ENCODE measurements at places on chromosomes 7 and 10.

GRCh38 chr7:132527467-132528410 is 48.5 kb downstream of the PLXNA4 start:
- no peak for DNase-seq

DNA sequence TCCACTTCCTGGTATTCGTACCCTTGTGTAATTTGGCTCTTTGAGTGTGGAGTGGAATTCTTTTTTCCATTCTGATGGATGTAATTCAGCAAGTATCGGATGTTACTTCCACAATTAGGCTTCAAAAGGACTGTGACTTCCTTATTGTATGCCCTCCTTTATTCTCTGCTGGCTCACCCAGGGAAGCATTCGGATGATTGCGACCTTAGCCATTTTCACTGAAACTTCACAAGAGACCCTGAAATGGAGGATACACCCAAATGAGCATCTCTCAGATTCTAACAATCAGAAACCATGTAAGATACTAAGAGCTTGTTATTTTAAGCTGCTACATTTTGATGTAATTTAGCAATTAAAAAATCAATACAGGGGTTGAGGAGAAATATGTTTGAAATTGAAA is 493.1 kb downstream of the DNAJB9 start:
- DNase-seq = no peak

DNA sequence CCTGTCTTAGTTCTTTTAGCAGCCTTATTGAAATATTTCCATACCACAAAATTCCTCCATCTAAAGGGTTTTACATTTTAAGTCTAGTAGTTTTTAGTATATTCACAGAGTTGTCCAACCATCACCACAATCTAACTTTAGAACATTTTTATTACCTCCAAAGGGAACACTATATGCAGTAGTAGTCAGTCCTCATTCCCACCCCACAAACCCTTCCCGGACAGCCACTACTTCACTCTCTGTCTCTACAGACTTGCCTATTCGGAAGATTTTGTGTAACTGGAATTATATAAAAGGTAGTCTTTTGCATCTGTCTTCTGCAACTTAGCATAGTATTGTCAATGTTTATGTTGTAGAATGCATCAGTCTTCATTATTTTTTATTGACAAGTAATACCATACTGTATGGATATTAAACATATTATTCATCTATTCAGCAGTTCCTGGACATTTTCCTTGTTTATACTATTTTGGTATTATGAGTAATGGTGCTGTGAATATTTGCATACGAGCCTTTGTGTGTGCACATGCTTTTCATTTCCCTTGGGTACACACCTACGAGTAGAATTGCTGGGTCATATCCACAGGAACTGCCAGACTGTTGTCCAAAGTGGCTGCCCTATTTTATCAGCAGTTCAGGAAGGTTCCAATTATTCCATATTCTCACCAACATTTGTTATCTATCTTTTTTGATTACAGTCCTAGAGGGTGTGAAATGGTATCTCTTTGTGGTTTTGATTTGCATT is 60.9 kb upstream of the LANCL2 start:
- DNase-seq = no peak

- DNase-seq = no peak
Observed at GRCh38 chr10:2244471-2244870, 507.1 kb upstream of the ADARB2 start.

- DNase-seq = no peak
Observed at GRCh38 chr10:37711617-37712488, 145.6 kb downstream of the ZNF248 start.

DNA sequence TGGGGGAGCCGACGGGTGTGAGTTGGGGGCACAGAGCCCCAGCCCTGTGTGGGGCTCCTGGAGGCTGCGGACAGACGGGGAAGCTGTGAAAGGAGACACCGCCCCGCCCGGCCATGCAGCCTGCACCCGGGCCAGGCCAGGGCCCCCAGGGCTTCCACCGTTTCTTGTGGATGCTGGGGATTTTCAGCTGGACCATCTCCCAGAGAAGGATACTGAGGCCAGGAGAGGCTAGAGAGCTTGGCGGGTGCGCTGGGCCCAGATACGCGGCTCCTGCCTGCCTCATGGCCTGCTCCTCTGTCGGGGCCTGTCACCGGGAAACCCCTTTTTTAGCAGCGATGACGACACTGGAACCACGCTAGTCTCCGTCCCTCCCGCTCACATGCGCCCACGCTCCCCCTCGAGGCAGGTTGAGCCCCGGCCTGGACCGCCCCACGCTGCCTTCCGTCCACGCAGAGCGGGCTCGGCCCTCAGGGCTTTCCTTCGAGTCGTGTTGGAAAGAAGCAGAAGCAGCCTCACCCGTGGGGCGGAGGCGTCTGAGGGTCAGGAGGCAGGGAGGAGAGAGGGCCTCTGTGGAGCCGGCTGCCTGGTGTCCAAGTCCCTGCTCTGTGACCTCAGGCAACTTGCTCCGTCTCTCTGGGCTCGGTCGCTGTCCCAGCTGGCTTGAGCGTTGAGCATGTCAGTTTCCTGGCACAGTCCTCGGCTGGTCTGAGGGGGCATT is 11.7 kb downstream of the TMEM184A start:
- DNase-seq = no peak

DNA sequence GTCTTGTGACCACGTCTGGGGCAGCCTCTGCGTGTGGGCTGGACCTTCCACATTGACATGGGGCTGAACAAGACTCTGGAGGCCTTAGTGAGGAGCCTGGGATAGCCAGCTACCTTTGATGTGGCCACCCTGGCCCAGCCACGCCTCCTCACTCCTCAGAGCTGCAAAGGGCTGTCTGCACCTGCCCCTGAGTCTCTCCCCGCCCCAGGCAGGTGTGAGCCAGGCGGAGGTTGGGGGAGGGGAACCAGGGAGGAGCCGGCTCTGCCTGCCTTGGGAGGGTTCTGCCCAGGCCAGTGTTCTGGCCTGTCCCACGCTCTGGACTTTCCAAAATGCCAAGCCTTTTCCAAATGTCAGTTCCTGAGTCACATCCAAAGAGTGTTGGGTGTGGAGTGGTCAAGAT is 72.2 kb downstream of the GTF2IRD1 start:
- peak; percentile 82 for DNase-seq

GRCh38 chr7:129285111-129285510 is 60.3 kb downstream of the AHCYL2 start:
- no peak for DNase-seq

DNA sequence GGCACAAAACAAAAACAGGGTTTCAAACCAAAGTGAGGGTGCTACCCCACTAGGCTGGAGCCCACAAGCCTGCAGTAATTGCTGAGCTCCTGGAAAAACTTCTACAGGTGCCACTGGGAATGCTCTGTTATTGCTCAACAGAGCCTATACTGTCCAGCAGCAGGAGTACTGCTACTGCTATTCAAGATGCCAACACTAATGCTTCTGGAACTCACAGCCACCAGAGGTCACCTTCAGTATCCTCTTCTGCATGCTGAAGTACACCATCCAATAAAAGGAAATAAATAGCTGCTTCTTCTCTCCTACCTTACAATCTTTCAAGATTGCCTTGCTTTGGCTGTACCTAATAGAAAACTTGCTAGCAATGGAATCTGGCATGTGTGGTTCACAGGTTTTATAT is 222.0 kb downstream of the LRRN3 start:
- peak; percentile 9 for DNase-seq

DNA sequence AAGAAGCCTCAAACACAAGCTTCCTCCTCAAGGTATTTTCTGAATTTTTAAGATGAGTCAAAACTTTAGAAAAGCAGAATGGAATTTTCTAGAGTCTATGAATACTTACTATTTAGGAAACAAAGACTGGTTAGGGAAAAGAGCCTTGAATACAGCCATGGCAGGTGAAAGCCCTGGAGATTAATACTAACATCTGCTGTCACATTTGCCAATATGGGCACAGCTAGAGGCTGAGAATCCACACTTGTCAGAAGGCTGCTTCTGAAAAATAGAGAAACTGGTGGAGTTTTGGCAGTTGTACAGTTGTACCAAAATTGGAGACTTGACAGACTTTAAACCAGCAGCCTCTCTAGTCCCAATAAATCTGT is 24.3 kb upstream of the CNNM1 start:
- no peak for DNase-seq

DNA sequence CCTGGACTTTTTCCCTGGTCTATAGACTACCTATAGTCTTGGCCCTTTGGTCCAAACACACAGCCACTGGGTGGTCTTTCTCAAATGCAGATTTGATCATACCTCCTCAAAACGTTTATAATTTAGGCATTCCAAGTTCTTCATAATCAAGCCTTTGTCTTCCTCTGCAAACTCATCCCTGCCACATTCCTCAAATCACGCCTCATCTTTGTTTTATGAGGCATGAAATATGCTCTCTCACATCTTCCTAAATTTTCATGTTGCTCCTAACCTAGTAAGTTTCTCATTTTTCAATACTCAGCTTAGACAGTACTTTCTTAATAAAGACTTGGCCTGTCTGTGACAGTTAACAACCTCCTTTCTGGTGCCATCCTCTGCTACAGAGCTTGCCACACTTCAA is 10.9 kb upstream of the HERC4 start:
- no peak for DNase-seq

Measured in small intestine (tissue), 16 donors.